ENCODE measurements at places on chromosomes 7 and 10.

DNA sequence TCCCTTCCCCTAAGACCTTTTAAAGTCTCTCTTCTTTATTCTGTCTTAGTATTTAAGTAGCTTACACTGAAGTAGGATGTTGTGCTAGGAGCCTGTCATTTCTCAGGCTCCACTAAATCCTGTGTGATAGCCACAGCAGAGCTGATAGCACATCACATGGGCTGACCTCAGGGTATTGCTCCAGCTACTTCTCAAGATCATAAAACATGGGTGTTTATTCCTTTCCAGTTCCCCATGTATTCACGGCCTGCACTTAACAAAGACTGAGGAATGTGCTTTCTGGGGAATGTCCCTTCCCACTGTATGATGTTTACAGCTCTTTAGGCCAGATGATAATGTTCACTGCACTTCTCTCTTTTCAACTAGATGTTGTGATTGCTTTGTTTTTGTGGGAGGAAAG is 1086.8 kb downstream of the KCNMA1 start:
- DNase-seq: no peak

GRCh38 chr10:92242910-92243671 is 47.8 kb downstream of the CPEB3 start:
- peak; percentile 28 for DNase-seq

DNA sequence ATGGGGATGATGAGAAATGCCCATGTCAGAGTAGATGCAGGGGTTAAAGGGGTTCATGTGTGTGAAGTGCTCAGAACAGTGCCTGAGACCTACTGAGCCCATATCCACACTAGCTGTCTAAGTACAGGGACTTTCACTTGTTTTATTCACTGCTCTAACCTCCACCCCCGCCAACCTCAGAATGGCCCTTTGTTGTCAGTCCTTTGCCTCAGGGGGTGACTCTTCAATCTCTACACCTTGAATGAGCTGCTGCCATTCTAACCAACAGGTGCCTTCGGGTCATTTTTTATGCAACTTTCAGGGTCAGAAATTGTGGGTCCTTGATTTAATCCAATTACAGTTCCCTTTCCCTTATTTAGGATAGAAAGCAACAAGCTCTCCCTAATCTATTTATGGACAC is 26.2 kb downstream of the VSTM4 start:
- no peak for DNase-seq

DNA sequence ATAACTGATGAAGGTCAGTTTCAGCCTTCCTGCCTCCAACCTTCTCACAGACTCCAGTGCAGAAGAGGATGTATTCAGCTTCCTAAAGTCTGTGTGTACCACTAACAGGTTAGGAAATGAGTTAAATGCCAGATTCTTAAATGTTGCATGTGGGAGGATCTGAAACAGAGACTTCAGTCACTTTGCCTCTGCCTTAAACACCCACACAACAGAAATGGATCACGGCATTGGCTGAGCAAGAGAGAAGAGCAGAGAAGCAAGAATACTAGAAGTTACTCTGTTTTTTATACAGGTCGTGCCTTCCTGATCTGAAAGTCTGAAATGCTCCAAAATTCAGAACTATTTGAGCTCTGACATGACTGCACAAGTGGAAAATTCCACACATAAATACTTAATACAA is 98.9 kb upstream of the ARHGAP21 start:
- no peak for DNase-seq

DNA sequence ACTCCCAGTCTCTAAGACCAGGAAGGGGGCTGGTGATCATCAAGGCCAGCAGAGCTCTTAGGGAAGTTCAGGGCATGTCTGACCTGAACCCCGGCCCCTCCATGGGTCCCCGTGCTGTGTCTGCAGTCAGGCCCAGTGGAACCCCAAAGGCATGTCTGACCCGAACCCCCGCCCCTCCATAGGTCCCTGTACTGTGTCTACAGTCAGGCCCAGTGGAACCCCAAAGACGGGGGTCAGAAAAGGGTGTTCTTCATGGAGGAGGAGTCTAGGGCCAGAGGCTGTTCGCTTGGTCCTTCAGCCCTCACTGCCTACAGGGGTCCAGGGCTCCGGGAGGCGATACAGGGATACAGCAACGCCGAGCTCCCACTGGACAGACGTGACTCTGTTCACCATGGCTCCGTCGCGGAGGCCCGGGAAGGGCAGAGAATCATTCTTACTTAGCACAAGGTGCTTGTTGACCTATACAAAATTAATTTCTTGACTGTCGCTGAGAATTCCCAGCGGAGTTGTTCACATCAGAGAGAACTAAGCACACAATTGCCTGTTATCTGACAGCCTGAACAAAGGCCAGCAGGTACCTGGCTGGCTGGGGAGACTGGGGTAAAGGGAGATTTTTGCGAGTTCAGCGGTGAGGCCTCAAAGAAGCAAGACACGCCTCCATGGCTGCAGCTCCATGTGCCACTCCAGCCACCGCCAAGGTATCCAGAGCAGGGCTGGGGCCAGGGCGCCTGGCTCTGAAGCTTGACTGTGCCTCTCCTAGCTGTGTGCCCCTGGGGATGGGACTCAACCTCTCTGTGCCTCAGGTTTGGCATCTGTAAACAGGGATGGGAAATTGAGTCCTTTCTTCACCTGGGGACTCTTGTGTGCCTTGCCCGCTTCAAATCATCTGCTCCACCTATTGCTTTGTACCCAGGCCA is 26.8 kb downstream of the EN2 start:
- no peak for DNase-seq

- no peak for DNase-seq
Measured at GRCh38 chr10:116097239-116097784, 175.7 kb downstream of the GFRA1 start.

- DNase-seq: no peak
Measured at GRCh38 chr7:82235713-82236112, 207.9 kb downstream of the CACNA2D1 start.

GRCh38 chr7:106480161-106480579 is 180.8 kb downstream of the CCDC71L start:
- no peak for DNase-seq

- DNase-seq: no peak
Measured at GRCh38 chr7:79282070-79282694, 171.3 kb downstream of the MAGI2 start.

- no peak for DNase-seq
Measured at GRCh38 chr7:94251-94801, 98.0 kb upstream of the FAM20C start.

DNA sequence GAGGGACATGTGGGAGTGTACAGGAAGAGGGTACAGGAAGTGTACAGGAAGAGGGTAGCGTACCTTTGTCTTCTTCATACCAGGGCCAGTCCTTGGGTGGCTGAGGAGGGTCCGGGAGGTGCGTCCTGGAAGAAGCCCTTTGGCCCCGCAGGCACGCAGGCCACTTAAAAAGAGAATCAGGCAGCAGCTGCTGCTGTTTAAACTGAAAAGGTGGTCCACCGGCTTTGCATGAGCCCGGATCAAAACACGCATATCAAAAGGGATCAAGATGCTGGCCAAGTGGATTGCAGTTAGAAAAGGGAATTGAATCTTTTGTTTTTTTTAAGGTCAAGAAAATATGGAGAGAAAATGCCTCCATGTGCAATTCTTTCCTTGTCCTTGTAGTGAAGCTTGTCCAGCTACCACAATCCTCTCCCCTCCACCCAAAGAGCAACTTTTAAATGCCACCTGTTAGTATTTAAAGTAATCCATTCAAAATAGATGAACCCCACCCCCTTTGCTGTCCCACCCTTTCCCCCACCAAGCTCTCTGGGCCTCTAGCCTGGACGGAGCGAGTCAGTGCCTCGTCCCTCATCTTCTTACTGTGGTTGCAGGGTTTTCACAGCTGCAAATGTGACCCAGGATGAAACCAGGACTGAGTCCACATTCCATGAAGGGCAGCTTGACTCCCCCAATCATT is 142.8 kb downstream of the GLCCI1 start:
- no peak for DNase-seq

DNA sequence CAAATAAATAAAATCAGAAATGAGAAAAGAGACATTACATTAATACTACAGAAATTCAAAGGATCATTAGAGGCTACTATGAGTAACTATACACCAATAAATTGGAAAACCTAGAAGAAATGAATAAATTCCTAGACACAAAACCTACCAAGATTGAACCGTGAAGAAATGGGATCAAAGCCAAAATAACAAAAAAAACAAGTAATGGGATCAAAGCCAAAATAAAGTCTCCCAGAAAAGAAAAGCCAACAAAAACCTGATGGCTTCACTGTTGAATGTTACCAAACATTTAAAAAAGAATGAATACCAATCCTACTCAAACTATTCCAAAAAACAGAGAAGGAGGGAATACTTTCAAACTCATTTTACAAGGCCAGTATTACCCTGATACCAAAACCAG is 20.0 kb downstream of the GSDME start:
- DNase-seq: no peak

GRCh38 chr10:6203331-6204062 is 765 bp downstream of the PFKFB3 start:
- peak; percentile 66 for DNase-seq

GRCh38 chr10:29239569-29240472 is 49.0 kb upstream of the LYZL1 start:
- DNase-seq: no peak

DNA sequence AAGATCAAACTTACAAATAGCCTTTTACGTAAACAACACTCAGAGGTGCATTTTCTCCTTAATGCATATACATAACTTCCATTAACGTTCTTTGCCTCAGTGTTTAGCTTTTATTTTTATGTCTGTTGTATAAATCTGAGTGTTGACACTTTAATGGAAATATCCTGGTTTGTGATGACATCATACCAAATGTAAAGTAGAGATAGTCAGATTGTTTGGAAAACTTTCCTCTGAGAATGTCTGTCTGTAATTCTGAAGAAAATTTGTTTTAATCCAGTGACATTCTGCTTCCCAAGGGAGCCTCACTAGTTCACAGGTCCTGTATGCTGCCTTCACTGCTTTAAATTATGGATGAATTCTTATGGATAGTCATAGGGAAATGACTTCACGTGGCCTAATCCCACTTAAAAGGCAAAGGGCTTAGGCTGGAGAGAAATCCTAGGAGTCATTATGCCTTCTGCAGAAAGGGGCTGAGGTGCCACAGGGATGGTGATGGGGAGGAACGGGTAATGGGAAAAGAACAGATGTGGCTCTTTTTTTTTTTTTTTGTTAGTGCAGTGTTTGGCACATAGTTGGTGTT is 93.2 kb downstream of the DNAJB9 start:
- DNase-seq: no peak

DNA sequence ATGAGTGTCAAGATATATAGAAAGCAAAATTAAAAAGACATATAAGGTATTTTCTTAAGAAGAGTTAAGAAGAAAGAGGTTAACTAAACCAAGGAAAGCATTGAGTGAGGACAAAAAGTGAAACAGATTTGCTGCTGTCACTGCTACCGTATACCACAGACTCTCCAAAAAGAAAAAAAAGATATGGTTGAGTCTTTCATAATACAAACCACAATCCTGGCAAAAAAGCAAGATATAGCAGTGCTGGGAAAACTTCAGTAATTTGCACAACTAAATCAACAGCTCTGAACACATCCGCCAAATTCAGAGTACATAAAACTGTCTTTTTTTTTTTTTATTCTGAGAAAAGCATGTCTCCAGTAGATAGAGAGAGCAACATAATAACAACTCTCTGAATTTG is 114.7 kb downstream of the ETV1 start:
- no peak for DNase-seq

DNA sequence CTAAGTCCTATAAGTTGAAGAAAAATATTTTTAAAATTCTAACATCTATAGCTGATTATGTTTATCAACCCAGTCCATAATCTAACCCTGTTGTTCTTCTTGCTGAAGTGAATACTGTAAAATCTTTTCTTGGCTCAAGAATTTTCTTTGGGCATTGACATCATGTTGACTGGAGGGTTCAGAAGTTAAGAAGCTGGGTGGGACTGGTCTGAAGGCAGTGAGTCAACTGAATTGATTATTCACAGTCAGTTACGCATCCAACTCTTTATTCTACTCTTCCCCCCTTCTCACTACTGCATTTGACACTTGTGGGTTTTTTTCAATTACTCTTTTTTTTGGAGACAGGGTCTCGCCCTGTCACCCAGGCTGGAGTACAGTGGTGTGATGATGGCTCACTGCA is 31.0 kb downstream of the DENND2A start:
- DNase-seq: no peak

GRCh38 chr7:87216701-87217508 is 2.6 kb downstream of the TMEM243 start:
- DNase-seq: no peak

GRCh38 chr10:32960022-32960421 is 2.0 kb upstream of the ITGB1 start:
- DNase-seq: no peak

- DNase-seq: no peak
Measured at GRCh38 chr7:30594048-30594539, 584 bp upstream of the GARS1 start.

- DNase-seq: no peak
Measured at GRCh38 chr7:81410471-81411117, 359.3 kb downstream of the HGF start.

GRCh38 chr7:155644971-155645509 is 579 bp downstream of the RBM33 start:
- no peak for DNase-seq

DNA sequence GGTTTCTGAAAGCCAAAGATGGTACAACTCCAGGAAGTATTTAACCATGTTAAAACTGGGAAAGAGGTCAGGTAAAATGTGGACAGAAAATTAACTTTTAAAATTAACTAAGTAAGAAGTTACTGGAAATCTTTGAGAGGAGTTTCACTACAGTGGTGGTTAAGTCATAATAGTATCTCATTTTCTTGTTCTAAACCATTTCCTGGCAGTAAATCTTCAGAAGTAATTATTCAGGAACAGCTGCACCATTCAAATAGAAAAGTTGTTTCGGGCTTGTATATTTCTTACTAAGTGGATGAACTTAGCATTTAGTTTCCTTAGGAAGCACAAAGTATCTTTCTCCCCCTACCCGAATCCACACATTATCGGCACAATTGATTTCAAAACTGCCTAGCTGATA is 27.1 kb downstream of the COPG2 start:
- DNase-seq: no peak

GRCh38 chr10:47346581-47347302 is 1.4 kb upstream of the RBP3 start:
- no peak for DNase-seq

- no peak for DNase-seq
Measured at GRCh38 chr10:120455606-120456005, 1.4 kb upstream of the PLPP4 start.

GRCh38 chr7:157685430-157686284 is 348.9 kb downstream of the DNAJB6 start:
- peak; percentile 34 for DNase-seq

DNA sequence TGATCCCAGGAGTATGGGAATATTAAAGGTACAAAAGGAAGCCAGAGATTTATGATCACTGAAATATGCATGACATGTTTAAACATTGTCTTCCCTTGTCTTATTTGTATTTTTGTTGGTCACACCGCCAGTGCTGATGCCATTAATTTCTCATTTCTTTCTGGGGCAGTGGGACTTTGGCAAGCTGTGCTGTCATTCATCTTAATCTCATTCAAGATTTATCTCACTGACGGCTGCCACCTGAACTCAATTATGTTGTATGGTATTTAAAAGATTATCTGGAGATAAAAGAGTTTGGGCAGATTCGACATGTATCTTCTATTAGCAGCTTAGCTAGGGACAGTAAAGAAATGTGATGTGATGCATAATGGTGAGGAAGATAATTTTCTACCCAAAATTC is 284.9 kb upstream of the PLXDC2 start:
- no peak for DNase-seq

- DNase-seq: no peak
Measured at GRCh38 chr10:100364735-100365391, 17.8 kb downstream of the SCD start.
